Hindlimb muscle (tissue), 1 donor: ENCODE measurements at places on chromosomes 6 and 20.

DNA sequence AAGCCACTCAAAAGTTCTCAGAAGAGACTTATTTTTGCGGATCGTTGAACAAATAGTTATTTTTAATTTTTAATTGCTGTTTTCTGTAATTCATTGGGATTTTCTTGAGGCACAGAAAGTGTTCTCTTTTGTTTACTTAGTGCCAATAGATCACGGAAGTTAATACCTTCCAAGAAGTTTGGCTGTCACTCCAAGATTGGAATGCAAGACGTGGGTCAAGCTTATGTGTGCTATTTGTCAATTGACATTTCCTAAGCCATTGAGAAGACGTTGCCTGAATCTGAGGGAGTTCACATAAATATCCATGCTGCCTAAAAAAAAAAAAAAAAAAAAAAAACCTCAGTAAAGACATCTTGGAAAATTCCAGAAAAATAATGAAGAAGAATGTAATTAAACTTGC, 1071.4 kb upstream of the ADGRB3 start:
- no peak for DNase-seq

- no peak for DNase-seq
Observed at GRCh38 chr6:91539456-91539855, 952.6 kb upstream of the MAP3K7 start.

DNA sequence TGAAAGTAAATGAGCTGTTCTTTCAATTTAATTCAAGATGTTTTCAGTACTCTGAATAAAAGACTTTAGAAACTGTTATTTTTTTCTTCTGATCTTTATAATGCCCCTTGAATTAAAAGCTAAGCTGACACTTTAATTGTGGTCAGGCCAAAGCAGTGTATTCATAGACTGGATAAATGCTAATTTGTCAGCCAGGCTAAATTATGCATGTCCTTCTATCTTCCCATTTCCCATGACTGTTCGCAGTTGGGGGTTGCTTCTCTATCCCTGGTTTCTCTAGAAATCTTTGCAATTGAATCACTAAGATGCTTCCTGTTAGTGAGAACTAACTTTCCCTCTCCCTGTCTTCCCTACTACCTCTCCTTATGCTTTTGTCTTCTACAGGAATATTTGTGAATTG, 396.2 kb downstream of the RFPL4B start:
- DNase-seq: no peak

- DNase-seq: peak; percentile 90
Observed at GRCh38 chr6:112501705-112502104, 154.6 kb downstream of the RFPL4B start.

- no peak for DNase-seq
Observed at GRCh38 chr6:14944593-14944992, 301.3 kb upstream of the JARID2 start.

GRCh38 chr6:129699659-129700058, 10.3 kb downstream of the ARHGAP18 start:
- DNase-seq: no peak

GRCh38 chr6:150430815-150431214, 62.0 kb downstream of the IYD start:
- DNase-seq: no peak

DNA sequence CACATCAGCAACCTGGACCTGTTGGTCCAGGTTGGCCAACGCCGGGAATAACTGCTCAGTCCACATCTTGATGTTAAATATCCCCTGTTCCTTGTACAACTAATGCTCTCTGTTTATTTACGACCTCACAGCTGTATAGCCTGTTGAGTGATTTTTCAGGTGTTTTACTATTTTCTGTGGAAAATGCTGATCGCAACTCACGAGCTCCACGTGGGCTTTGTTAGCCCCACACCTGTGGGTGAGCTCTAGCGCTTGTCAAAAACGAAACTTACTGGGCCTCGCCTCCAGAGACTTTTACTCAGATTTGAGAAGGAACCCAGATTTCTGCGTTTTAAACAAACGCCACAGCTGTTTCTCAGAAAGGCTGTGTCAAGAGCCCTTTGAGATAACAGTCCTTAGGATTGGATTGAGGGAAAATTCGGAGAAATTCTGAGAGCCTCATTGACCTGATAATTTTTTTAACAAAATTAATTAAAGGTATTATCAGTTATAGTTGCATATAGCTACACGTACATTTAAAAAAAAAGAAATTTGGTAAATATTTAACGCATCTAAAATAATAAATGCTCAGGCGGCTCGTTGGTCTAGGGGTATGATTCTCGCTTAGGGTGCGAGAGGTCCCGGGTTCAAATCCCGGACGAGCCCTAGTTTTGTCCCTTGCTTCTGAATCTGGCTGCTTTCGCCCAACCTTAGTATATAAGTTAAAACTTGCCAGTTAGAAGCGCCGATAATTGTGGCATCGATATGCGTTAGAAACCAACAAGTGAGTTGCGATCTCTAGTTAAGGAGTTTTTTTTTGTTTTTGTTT, 16.7 kb downstream of the HMGN4 start:
- DNase-seq: no peak

- DNase-seq: peak; percentile 32
Observed at GRCh38 chr6:10999994-11000393, 44.1 kb downstream of the ELOVL2 start.

DNA sequence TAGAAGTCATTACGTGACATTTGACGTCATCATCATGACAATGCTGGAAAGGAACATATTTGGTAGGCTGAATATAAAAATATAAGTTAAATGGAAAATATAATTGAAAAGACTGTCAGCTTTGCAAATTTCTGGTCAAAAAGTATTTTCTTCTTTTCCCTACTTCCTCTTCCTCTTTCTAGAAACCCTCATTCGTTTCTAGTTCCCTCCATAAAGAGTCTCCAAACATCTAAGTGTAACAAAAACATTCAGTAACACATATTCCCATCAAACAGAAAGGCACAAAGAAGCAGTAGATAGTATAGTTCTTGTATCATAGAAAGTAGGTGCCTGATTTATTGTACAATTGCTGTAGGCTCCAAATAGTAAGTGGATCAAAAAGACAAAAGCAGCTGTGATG, 150.8 kb upstream of the FAM83B start:
- DNase-seq: no peak

- no peak for DNase-seq
Observed at GRCh38 chr6:21556968-21557721, 36.4 kb upstream of the SOX4 start.

- DNase-seq: no peak
Observed at GRCh38 chr6:98833307-98834059, 891 bp upstream of the POU3F2 start.

- DNase-seq: no peak
Observed at GRCh38 chr6:109014606-109015005, 80.0 kb downstream of the SESN1 start.

GRCh38 chr20:16485401-16485800, 87.8 kb downstream of the KIF16B start:
- DNase-seq: peak; percentile 53
